Stimulated activated CD8-positive, alpha-beta memory T cell treated with anti-CD3 and anti-CD28 coated beads, Interleukin-12 subunit alpha, Interleukin-12 subunit beta, amount 100 ng/mL, for 4 hours (primary cell): ENCODE measurements at places on chromosomes 5 and 9.

GRCh38 chr9:122128007-122128968, 31.3 kb downstream of the NDUFA8 start:
- DNase-seq, result no peak

- DNase-seq, result no peak
Observed at GRCh38 chr9:15965246-15965745, 412.5 kb downstream of the CCDC171 start.

- DNase-seq, result no peak
Observed at GRCh38 chr9:35660966-35661415, 2.9 kb downstream of the CCDC107 start.

- DNase-seq, result no peak
Observed at GRCh38 chr5:90477073-90477472, 2.4 kb downstream of the POLR3G start.

DNA sequence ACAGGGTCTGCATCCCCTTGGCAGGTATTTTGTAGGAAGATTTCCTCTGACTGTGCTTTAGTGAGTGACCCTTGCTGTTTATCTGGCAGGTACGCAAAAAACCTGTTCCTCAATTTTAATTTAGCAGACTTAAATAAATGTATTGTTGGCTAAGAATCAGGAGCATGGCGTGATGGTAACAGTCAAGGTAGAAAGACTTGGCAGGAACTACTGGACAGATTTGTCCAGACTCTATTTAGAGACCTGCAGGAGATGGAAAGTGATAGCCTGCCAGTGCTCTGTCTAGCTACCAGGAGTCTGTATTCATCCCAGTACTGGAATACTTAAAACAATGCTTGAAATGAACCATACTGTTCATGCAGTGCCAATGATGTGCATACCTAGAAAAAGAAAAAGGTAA, 78.8 kb upstream of the MAST4 start:
- no peak for DNase-seq
